ENCODE measurements at places on chromosomes 2 and 18. TPM values are rescaled to one million over a fixed set of nuclear protein-coding genes. Genes with fewer than 3 reads are reported as not detected.

TRAK2 gene
- total RNA-seq: 32.5 TPM

MAB21L4 gene
- not detected for total RNA-seq

IL1R1 gene
- 87.9 TPM for total RNA-seq

ALPP gene
- total RNA-seq: not detected

INPP4A gene
- 16.0 TPM for total RNA-seq

NT5DC4 gene
- not detected for total RNA-seq

FRZB gene
- 0.32 TPM for total RNA-seq

IL36A gene
- total RNA-seq: not detected

GPD2 gene
- 62.3 TPM for total RNA-seq

OTX1 gene
- total RNA-seq: 0.25 TPM

MRPS9 gene
- total RNA-seq: 13.0 TPM

MAP2 gene
- total RNA-seq: 7.6 TPM

RETREG2 gene
- 120 TPM for total RNA-seq
